ENCODE measurements at places on chromosomes 1 and 21. TPM values are rescaled to one million over a fixed set of nuclear protein-coding genes. Genes with fewer than 3 reads are reported as not detected.

Gene LCE6A
- not detected for total RNA-seq

Gene C1orf87
- total RNA-seq, result not detected

Gene PAPPA2
- 0.01 TPM for total RNA-seq

Gene TMPRSS15
- not detected for total RNA-seq

Gene TTC34
- total RNA-seq, result 0.05 TPM

Gene PRAMEF6
- total RNA-seq, result not detected

Gene CHI3L1
- total RNA-seq, result not detected

Gene LCE1E
- total RNA-seq, result not detected

Gene PGLYRP4
- total RNA-seq, result not detected

Gene SCP2
- total RNA-seq, result 50.4 TPM

Gene LPAR3
- 0.37 TPM for total RNA-seq

Gene FAM177B
- not detected for total RNA-seq

Gene KIF17
- 2.4 TPM for total RNA-seq

Gene SLC44A5
- total RNA-seq, result 0.07 TPM

Gene SPATA45
- total RNA-seq, result not detected

Gene KCNJ15
- total RNA-seq, result not detected

Gene USP1
- total RNA-seq, result 21.2 TPM

Gene KRTAP10-6
- not detected for total RNA-seq

Gene SMCP
- total RNA-seq, result not detected

Gene STMN1
- total RNA-seq, result 222 TPM

Gene CNR2
- not detected for total RNA-seq

Gene MYCL
- 1.1 TPM for total RNA-seq

Gene CELA2A
- total RNA-seq, result not detected

Gene OR14K1
- not detected for total RNA-seq

Gene NSL1
- 30.7 TPM for total RNA-seq

Gene OR10Z1
- total RNA-seq, result not detected

Gene SARS1
- total RNA-seq, result 93.2 TPM

Gene CELSR2
- 3.7 TPM for total RNA-seq

Gene RGS2
- total RNA-seq, result 186 TPM

Gene CHI3L2
- 0.49 TPM for total RNA-seq

Gene TMEM61
- 0.56 TPM for total RNA-seq

Gene TEDDM1
- not detected for total RNA-seq

Gene SPATA46
- total RNA-seq, result not detected

Gene UBE4B
- total RNA-seq, result 13.4 TPM

Gene MMEL1
- not detected for total RNA-seq

Gene RSPH1
- total RNA-seq, result 0.93 TPM

Gene PCAT6
- 2.9 TPM for total RNA-seq

Gene SLC44A3
- 1.6 TPM for total RNA-seq

Gene GSTM2
- total RNA-seq, result 4.0 TPM

Gene KRTAP12-1
- not detected for total RNA-seq

Gene LORICRIN
- total RNA-seq, result not detected

Gene ADAMTS4
- total RNA-seq, result not detected

Gene CD53
- not detected for total RNA-seq

Gene AIRE
- not detected for total RNA-seq

Gene DISP1
- total RNA-seq, result 2.1 TPM

Gene GPR37L1
- total RNA-seq, result 0.14 TPM

Gene FNDC10
- 7.8 TPM for total RNA-seq

Gene UBXN10
- not detected for total RNA-seq

Gene MATN1
- 0.10 TPM for total RNA-seq

Gene NIBAN1
- total RNA-seq, result 0.81 TPM

Gene GRIK3
- not detected for total RNA-seq

Gene KRTAP21-2
- total RNA-seq, result not detected

Gene LGR6
- total RNA-seq, result 0.77 TPM

Gene PPIAL4G
- not detected for total RNA-seq

Gene GCSAML
- not detected for total RNA-seq

Gene FNDC5
- 0.25 TPM for total RNA-seq

Gene EPHA8
- total RNA-seq, result 0.03 TPM

Gene C1orf226
- total RNA-seq, result 0.93 TPM

Measured in A549 treated with Hydrocortisone at 1 μM for 4 hours (cell line).